Tracheal epithelial cell (primary cell): ENCODE measurements at places on chromosomes 4 and X. TPM values are rescaled to one million over a fixed set of nuclear protein-coding genes. Genes with fewer than 3 reads are reported as not detected.

RADX gene
- 1.9 and 2.7 TPM in 2 replicates for total RNA-seq

DRP2 gene
- total RNA-seq = under 0.01 TPM in 2 replicates

FMR1NB gene
- total RNA-seq = not detected in 2 replicates

MGAT4D gene
- not detected in 2 replicates for total RNA-seq

LDOC1 gene
- 0.72 and 0.85 TPM in 2 replicates for total RNA-seq

ASB12 gene
- not detected in 2 replicates for total RNA-seq

BCOR gene
- 13.3 and 15.6 TPM in 2 replicates for total RNA-seq
